ENCODE measurements at places on chromosomes 5 and 9. TPM values are rescaled to one million over a fixed set of nuclear protein-coding genes. Genes with fewer than 3 reads are reported as not detected.

GRCh38 chr9:121107029-121107428 is 32.3 kb downstream of the CNTRL start:
- DNase-seq: no peak

DNA sequence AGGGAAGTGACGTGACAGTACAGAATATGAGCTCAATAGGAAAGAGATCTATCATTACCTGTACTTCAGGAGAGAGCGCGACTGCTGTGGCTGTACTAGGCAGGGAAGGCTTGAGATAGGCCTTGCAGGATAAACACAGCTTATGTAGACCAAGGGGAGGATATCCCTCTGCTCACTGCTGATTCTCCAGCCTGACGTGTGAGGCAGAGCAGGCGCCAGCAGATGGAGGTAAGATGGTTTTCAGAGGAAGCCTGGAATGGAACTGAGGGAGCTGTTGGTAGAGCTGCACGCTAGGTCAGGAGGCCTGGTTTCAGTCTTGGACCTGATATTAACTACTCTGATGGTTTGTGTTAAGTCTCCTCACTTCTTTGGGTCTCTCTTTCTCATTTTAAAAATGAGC is 291.4 kb downstream of the YTHDC2 start:
- DNase-seq: no peak

DNA sequence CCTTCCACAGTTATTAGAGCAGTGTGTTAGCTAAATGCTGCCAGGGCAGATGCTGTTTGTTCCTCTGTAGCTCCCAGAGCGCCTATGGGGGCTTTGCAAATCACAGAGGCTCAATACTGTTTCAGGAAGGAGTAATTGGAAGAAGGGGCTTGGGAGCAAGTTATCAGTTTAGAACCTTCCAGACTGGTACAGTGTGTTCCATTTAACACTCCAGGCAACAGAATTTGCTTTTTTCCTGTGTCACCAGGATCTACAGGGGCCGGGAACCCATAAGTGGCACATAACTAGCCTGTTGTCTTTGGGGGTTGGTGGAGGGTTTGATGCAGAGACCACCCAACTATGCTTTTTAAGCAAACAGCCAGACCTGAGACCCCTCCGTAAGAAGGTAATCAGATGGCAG is 307.3 kb upstream of the KCNN2 start:
- DNase-seq: no peak

DNA sequence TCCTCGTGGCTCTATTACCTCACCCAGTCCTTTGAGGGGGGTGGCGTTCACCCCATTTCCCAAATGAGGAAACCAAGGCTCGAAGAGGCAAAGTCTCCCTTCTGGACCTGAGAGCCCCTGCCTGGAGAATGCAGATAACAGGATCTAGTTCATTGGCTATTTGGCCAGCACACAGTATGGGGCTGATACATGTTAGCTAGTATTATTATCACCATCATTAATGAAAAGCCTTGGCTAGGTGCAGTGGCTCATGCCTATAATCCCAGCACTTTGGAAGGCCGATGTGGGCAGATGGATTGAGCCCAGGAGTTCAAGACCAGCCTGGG is 4.3 kb downstream of the SH3GLB2 start:
- DNase-seq: no peak

- no peak for DNase-seq
These were observed 136.7 kb downstream of the NUDT12 start for GRCh38 chr5:103425686-103426454.

The DMXL1 gene
- total RNA-seq: 28.9 TPM

All from left cardiac atrium (tissue), 4 donors.